ENCODE measurements at places on chromosomes 2 and 18. TPM values are rescaled to one million over a fixed set of nuclear protein-coding genes. Genes with fewer than 3 reads are reported as not detected.

- H3K4me1 ChIP-seq = no peaks in the 10 kb centered on the region
- H3K27me3 ChIP-seq = no peaks in the 10 kb centered on the region
- H3K36me3 ChIP-seq = no peaks in the 10 kb centered on the region
- no peak for DNase-seq
Observed at GRCh38 chr2:145524836-145525235, 1004.9 kb upstream of the ZEB2 start.

- no peak for DNase-seq
- peaks cover 5% of the 10 kb centered on the region for H3K36me3 ChIP-seq
- no peaks in the 10 kb centered on the region for H3K4me1 ChIP-seq
- H3K4me3 ChIP-seq = no peak overlapping the region
- no peaks in the 10 kb centered on the region for H3K27me3 ChIP-seq
- H3K27ac ChIP-seq = no peak overlapping the region
Observed at GRCh38 chr18:79924814-79925731, 26.4 kb downstream of the SLC66A2 start.

Gene LRP1B
- not detected for total RNA-seq

DNA sequence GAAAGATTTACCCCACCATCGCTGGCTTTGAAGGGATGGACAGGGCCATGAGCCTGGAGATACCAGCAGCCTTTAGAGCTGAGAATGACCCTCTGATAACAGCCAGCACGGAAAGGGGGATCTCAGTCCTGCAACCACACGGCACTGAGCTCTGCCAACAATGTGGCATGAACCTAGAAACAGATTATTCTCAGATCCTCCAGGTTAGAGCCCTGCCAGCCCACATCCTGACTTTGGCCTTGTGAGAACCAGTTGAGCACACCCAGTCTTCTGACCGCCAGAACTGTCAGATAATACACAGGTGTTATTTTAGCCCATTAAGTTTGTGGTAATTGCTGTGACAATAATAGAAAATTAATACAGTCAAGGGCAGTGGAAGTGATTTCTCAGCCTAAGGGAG, 9.4 kb upstream of the GNLY start:
- DNase-seq = no peak
- no peak overlapping the region for H3K27ac ChIP-seq
- H3K27me3 ChIP-seq = no peaks in the 10 kb centered on the region
- H3K36me3 ChIP-seq = no peaks in the 10 kb centered on the region

DNA sequence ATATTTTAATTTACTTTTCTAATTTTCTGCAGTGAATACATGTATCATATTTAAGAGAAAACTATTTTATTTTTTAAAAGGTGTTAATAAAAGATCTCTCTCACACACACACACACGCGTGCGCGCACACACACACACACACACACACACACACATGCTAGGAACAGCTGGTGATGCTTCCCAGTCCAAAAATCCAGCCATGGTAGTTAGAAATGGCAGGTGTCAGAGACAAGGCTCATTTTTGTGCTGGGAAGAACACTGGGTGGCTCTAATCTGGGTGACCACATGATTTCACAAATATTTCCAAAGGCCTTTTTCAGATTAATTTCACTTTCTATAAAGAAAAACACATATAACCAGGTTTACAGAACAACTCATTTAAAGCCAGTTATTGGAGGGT, 104.5 kb upstream of the NCK2 start:
- H3K36me3 ChIP-seq = no peaks in the 10 kb centered on the region
- H3K27me3 ChIP-seq = peaks cover 5% of the 10 kb centered on the region
- H3K4me3 ChIP-seq = no peak overlapping the region
- H3K27ac ChIP-seq = no peak overlapping the region
- DNase-seq = no peak

Gene DNAH6
- 1.9 TPM for total RNA-seq

DNA sequence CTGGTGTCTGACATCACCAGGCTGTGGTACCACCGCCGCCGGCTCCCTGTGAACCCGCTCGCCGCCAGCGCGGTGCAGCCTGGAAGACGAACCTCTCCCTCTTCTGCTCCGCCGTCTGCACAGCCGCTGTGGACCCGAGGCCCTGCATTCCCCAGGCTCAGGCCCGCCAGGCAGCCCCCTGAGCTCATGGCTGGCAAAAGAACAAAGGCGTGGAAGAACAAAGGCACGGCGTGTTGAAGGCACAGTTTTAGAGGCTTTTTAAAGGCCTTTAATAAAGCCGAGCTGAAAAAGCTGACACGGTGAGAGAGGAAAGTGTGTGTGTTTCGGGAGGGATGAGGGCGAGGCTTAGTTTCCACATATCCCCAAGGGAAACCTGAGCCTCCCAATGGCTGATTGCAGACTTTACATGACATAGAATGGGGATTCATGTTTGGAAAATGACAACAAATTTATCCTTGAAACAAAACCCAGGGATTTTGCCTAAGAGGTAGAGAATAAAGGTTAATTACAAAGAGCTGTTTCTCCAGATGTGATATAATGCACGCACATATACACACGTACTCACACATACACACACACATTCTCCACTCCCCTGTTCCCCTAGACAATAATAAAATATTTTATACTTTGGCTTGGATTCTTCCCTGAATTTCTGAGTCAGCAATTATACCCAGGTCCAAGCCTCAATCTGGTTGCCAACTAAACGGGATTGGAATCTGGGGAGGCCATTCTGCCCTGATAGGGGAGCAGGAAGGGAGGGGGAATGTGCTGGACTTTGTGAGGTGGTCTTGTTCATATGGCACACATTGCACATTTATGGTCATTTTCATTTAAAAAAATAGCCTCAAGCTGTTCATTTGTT, 39.7 kb downstream of the RFX8 start:
- DNase-seq = no peak
- H3K4me1 ChIP-seq = no peaks in the 10 kb centered on the region
- H3K4me3 ChIP-seq = no peak overlapping the region

Gene SPDYA
- 4.9 TPM for total RNA-seq

Gene LYPD1
- total RNA-seq = not detected

DNA sequence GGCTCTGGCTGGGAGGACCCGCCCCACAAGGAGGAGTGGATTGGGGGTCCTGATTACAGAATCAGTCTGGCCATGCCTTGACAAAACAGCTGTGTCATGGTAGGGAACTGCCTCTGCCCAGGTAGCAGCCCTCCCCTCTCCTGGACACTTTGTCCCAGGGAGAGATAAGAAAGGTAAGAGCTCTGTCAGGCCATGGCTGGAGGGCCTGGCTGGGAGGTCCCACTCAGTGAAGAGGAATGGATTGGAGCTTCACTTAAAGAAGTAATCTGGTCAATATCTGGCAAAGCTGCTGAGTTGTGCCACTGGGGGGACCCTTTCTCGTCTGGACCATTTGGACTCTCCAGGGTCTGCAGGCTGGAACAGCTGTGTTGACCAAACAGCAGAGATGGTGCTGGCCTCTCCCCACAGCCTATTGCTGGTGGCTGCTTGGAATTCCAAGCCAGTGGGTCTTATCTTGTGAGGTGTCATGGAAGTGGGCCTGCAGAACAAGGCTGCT, 75.4 kb downstream of the EPC2 start:
- no peaks in the 10 kb centered on the region for H3K27me3 ChIP-seq
- no peak for DNase-seq
- no peak overlapping the region for H3K27ac ChIP-seq
- H3K4me1 ChIP-seq = peaks cover 83% of the 10 kb centered on the region

Gene PLEKHH2
- 1.2 TPM for total RNA-seq

- no peaks in the 10 kb centered on the region for H3K27me3 ChIP-seq
- H3K4me1 ChIP-seq = no peaks in the 10 kb centered on the region
- no peak overlapping the region for H3K27ac ChIP-seq
Observed at GRCh38 chr2:222912117-222912516, 51.3 kb downstream of the ACSL3 start.

Gene CCL20
- total RNA-seq = 3.2 TPM

GRCh38 chr2:61816480-61817355, 37.1 kb downstream of the FAM161A start:
- no peak overlapping the region for H3K27ac ChIP-seq
- no peaks in the 10 kb centered on the region for H3K4me1 ChIP-seq
- no peaks in the 10 kb centered on the region for H3K36me3 ChIP-seq
- H3K27me3 ChIP-seq = no peaks in the 10 kb centered on the region
- no peak overlapping the region for H3K4me3 ChIP-seq
- DNase-seq = no peak

Gene CHST9
- not detected for total RNA-seq

Gene FAM110C
- total RNA-seq = 2.5 TPM

Gene LHCGR
- total RNA-seq = not detected

GRCh38 chr18:12287684-12288402, 20.2 kb upstream of the TUBB6 start:
- DNase-seq = no peak
- no peak overlapping the region for H3K4me3 ChIP-seq
- H3K27me3 ChIP-seq = peaks cover 8% of the 10 kb centered on the region
- H3K4me1 ChIP-seq = no peaks in the 10 kb centered on the region
- H3K27ac ChIP-seq = no peak overlapping the region

Gene ELOA2
- total RNA-seq = not detected

DNA sequence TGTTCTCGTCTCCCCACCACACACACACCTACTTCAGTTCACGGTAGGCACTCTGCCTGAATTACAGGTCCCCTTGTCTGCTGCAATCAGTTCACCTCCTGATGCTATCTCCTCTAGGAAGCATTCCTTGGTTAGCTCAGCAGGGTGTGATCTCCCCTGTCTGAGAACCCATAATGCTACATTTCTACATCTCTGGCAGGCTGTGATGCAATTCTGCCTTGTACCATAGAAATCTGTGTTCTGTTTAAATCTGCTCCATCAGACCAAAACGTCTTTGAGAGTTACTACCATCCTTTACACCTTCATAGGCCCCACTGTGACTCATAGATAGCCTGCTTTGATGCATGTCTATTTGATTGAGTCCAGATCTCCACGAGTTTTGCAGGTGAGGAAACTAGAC, 103.9 kb downstream of the TTC32 start:
- no peak overlapping the region for H3K27ac ChIP-seq
- no peaks in the 10 kb centered on the region for H3K36me3 ChIP-seq
- H3K4me1 ChIP-seq = no peaks in the 10 kb centered on the region
- H3K4me3 ChIP-seq = no peak overlapping the region
- H3K27me3 ChIP-seq = no peaks in the 10 kb centered on the region

GRCh38 chr2:127560201-127560930, 24.9 kb downstream of the MYO7B start:
- no peak overlapping the region for H3K4me3 ChIP-seq
- H3K27me3 ChIP-seq = no peaks in the 10 kb centered on the region
- DNase-seq = no peak
- H3K4me1 ChIP-seq = no peaks in the 10 kb centered on the region
- H3K36me3 ChIP-seq = no peaks in the 10 kb centered on the region

- H3K4me1 ChIP-seq = peaks cover 27% of the 10 kb centered on the region
- no peaks in the 10 kb centered on the region for H3K27me3 ChIP-seq
- no peak overlapping the region for H3K27ac ChIP-seq
- no peak for DNase-seq
- H3K4me3 ChIP-seq = no peak overlapping the region
Observed at GRCh38 chr2:42314892-42315468, 46.0 kb downstream of the COX7A2L start.

Gene ABCB11
- total RNA-seq = not detected

Gene ANKAR
- total RNA-seq = 20.2 TPM

Gene C1GALT1C1L
- total RNA-seq = not detected

- no peak for DNase-seq
- H3K4me3 ChIP-seq = no peak overlapping the region
- H3K36me3 ChIP-seq = no peaks in the 10 kb centered on the region
Observed at GRCh38 chr18:52082246-52082645, 257.8 kb upstream of the DCC start.

DNA sequence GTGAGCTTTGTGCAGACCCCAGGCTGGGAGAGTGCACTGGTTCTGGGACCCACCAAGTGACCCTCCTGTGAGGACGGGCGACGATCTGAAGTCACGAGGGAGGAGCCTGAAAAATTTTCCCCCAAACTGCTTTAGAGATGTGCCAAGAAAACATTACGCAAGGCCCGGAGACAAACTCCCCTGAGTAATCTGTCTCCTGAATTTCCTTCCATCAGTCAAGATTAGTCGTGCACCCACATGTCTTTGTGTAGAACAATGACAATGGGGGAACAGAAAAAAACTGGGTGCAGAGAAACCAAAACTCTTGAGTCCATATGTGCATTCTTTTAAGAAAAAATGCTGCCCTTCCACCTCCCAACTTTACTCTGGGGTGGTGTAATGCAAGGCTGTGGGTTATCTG, 12.6 kb upstream of the NCK2 start:
- peaks cover 36% of the 10 kb centered on the region for H3K4me1 ChIP-seq
- H3K27ac ChIP-seq = no peak overlapping the region
- no peaks in the 10 kb centered on the region for H3K27me3 ChIP-seq
- H3K4me3 ChIP-seq = no peak overlapping the region
- no peak for DNase-seq
- H3K36me3 ChIP-seq = no peaks in the 10 kb centered on the region

DNA sequence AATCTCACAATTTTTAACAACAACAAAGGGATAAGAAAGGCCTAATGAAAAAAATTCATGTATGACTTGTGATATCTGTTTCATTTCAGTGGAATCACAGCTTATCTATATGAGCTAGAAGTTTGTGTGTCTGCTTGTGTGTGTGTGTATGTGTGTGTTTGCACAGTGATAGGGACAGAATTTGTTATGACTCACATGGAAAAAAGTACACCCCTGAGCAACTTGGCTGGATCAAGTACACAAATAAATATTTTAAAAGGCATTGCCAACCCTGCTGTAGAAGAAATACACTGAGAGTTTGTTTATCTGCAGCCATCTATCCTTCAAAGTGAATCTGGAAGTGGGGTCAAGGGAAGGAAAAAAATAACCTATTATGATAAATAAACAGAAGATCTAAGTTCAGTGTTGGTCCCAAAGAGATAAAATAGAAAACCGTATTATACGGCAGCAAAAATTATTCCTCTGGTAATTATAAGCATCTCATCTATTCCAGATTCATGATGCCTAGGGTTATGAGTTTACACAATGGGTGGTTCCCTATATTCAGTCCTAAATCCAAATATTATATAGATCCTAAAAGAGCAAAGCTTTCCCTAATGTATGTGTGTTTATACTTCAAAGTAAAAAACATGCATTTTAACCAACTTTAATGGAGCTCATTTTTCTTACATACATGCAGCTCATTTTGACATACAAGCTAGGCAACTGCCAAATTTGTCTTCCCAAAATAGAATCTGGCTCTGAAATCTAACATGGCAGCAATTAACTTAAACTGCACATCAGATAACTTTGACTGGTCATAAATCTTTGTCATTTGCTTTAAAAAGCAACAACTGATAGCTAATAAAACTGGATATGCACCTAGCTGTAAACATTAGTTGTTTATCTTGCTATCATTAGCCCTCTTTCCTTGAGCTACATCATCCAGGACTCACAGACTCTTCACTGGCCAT, 420.6 kb downstream of the IRS1 start:
- no peak overlapping the region for H3K27ac ChIP-seq
- DNase-seq = no peak
- H3K27me3 ChIP-seq = no peaks in the 10 kb centered on the region
- no peaks in the 10 kb centered on the region for H3K36me3 ChIP-seq
- no peak overlapping the region for H3K4me3 ChIP-seq
- no peaks in the 10 kb centered on the region for H3K4me1 ChIP-seq

Measured in CD4-positive, alpha-beta memory T cell (primary cell).